ENCODE measurements at places on chromosomes 16 and 17. TPM values are rescaled to one million over a fixed set of nuclear protein-coding genes. Genes with fewer than 3 reads are reported as not detected.
A peak's percentile ranks its signal among the peaks of the same experiment; 100 is the strongest.

- DNase-seq: no peak
- H3K27me3 ChIP-seq: no peaks in the 10 kb centered on the region
- H3K4me1 ChIP-seq: no peaks in the 10 kb centered on the region
- H3K27ac ChIP-seq: no peak overlapping the region
These were observed 42.1 kb downstream of the AIPL1 start for GRCh38 chr17:6392609-6393350.

- no peaks in the 10 kb centered on the region for H3K36me3 ChIP-seq
- no peak overlapping the region for H3K4me3 ChIP-seq
- H3K27me3 ChIP-seq: no peaks in the 10 kb centered on the region
- peaks cover 6% of the 10 kb centered on the region for H3K4me1 ChIP-seq
- no peak for DNase-seq
These were observed 123.4 kb downstream of the PRKCB start for GRCh38 chr16:23959072-23959751.

DNA sequence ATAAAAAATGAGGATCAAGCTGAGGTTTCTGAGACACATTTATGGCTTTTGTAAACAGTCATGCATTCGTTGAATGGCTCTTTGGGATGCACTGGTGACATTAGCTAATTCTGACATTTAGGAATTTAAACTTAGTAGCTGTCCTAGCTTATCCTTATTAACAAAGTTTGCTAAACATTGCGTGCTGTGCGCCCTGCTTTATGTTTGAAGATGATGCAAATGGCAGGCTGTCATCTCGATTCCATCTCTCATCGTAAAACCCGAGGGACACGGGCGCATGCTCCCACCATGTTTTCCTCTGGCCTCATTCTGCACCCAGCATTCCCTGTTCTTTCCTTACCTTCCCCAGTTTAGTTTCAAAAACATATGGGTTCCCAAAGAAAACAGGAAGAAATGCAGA lies 53.8 kb upstream of the ARHGAP44 start:
- peaks cover 29% of the 10 kb centered on the region for H3K36me3 ChIP-seq
- no peaks in the 10 kb centered on the region for H3K27me3 ChIP-seq
- H3K27ac ChIP-seq: peak overlapping the region; percentile 54
- DNase-seq: no peak
- H3K4me1 ChIP-seq: peaks cover 45% of the 10 kb centered on the region
- no peak overlapping the region for H3K4me3 ChIP-seq

GRCh38 chr16:53068423-53068833 lies 13.6 kb downstream of the CHD9 start:
- H3K27ac ChIP-seq: no peak overlapping the region
- H3K36me3 ChIP-seq: peaks cover 8% of the 10 kb centered on the region
- DNase-seq: no peak

DNA sequence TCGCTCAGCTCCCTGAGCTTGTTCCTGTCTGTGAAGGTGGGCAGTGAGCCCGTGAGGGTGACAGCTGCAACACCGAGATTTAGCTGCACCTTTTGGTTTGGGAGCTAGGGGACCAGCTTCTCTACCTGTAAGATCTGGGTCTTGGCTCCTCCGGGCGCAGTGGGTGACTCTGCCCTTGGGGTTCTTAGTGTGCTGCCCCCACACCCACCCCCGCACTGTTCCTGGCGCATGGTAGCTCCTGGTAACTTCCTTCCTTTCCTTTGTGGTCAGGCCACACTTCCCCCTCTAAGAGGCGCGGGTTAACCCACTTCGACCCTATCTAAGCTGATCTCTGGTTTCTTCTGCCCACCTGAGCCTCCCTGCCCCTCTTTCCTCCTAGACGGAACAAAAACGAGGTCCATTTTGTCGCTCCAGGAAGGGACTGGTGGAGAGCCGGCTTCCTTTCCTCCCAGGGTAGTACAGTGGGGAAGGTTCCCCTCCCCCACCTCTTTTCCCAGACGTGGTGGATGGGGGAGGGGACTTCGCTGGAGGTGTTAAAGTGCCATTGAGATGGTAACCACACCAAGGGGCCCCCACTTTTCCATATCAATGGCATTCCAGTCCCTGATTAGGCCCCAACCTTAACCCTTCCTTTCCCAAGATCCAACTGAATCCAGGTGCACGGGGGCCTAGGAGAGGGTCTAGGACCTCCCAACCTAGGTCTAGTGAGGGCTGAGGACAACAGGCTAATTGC lies 4.6 kb upstream of the CLDN9 start:
- DNase-seq: no peak
- no peaks in the 10 kb centered on the region for H3K36me3 ChIP-seq
- H3K27me3 ChIP-seq: no peaks in the 10 kb centered on the region
- peaks cover 15% of the 10 kb centered on the region for H3K4me1 ChIP-seq
- no peak overlapping the region for H3K4me3 ChIP-seq

DNA sequence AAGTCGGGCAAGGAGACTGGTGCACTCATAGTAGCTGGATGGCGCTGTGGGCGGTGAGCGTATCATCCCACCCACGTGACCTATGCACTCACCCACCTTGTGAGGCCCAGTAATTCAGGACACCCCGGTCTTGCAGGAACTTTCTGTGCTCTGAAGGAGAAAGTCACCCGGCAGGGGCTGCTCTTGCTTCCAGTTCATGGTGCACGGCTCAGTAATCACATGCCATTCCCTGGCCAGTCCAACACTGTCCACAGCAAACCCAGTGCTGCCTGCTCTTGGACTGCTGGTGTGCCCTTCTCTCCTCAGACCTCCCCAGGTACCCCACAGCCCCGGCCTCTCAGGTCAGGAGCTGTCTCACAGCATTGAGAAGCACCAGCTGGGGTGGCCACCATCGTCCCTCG lies 16.4 kb upstream of the RHBDF2 start:
- no peak for DNase-seq
- H3K36me3 ChIP-seq: no peaks in the 10 kb centered on the region
- no peaks in the 10 kb centered on the region for H3K27me3 ChIP-seq
- no peak overlapping the region for H3K27ac ChIP-seq
- peaks cover 6% of the 10 kb centered on the region for H3K4me1 ChIP-seq

DNA sequence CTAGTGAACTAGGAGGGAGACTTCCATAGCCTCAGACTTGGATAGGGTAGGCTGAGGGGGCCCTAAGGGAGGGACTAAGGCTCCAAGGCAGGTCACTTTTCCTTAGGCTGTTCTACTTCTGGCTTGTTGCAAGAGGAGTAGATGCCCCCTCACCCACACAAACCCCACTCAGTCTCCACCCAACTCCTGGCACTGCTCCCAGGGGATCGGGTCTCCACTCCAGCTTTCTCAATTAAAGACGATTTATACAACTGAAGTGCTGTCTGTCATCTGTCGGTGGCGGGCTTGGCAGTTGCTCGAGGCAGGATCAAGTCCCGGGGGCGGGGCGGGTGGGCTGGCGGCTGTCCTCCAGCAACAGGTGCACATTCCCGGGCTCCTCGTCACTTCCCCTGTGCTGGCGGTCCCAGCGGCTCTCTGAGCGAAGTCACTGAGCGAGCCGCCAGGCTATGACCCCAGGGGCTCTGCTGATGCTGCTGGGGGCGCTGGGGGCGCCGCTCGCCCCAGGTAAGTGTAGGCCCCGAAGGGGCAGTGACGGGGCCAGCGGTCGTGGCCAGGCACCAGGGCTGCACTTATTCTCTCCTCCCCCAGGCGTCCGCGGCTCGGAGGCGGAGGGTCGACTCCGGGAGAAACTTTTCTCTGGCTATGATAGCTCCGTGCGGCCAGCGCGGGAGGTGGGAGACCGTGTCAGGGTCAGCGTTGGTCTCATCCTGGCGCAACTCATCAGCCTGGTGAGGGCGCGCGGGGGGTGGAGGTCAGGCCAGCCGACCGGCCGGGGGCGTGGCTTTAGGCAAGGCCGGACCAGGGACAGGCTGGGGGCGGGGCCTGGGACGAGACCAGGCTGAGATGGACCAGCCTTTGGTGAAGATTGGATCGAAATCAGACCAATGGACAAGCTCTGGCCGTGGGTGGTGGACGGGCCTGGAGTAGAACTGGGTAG lies at the start of gene CHRNB1:
Gene CHRNB1 (plus strand): TSS at position 380 of the 937 bp plus-strand sequence. CDS start 67 bp downstream, at position 447.
- peak; percentile 93 for DNase-seq
- peaks cover 44% of the 10 kb centered on the region for H3K27me3 ChIP-seq
- H3K27ac ChIP-seq: no peak within 1 kb of the TSS
- H3K36me3 ChIP-seq: no peaks in the 10 kb centered on the region

DNA sequence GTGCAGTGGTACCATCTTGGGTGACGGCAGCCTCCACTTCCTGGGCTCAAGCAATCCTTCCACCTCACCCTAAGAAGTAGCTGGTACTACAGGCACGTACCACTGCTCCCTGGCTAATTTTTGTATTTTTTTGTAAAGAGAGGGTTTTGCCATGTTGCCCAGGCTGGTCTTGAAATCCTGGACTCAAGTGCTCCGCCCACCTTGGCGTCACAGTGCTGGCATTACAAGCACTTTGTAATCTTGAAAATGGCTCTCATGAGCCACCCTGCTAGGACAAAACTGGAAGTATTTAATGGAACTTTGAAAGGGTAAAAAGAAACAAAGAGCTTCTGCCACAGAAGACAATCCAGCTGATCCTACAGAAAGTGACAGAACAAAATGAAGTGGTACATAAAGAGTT lies 9.2 kb downstream of the SUMO2 start:
- DNase-seq: no peak
- H3K27me3 ChIP-seq: no peaks in the 10 kb centered on the region
- no peak overlapping the region for H3K4me3 ChIP-seq
- H3K4me1 ChIP-seq: peaks cover 29% of the 10 kb centered on the region
- peaks cover 84% of the 10 kb centered on the region for H3K36me3 ChIP-seq

- no peaks in the 10 kb centered on the region for H3K27me3 ChIP-seq
- H3K4me1 ChIP-seq: peaks cover 35% of the 10 kb centered on the region
- peak overlapping the region; percentile 74 for H3K27ac ChIP-seq
These were observed 760 bp upstream of the SEC14L5 start for GRCh38 chr16:4957420-4957719.

The HSD11B2 gene
- total RNA-seq: 2.2 TPM

The MYH8 gene
- total RNA-seq: not detected

The MAP2K4 gene
- 31.9 TPM for total RNA-seq

The RMI2 gene
- 0.33 TPM for total RNA-seq

The MILR1 gene
- total RNA-seq: 4.2 TPM

The KRTAP2-3 gene
- total RNA-seq: not detected

The TNFSF13 gene
- 25.8 TPM for total RNA-seq

The CLEC18A gene
- 0.19 TPM for total RNA-seq

The ZSCAN10 gene
- total RNA-seq: not detected

Measured in esophagus muscularis mucosa (tissue), 4 donors.